Left lobe of liver (tissue), 2 donors: ENCODE measurements at places on chromosomes 7 and 10. TPM values are rescaled to one million over a fixed set of nuclear protein-coding genes. Genes with fewer than 3 reads are reported as not detected.

DNA sequence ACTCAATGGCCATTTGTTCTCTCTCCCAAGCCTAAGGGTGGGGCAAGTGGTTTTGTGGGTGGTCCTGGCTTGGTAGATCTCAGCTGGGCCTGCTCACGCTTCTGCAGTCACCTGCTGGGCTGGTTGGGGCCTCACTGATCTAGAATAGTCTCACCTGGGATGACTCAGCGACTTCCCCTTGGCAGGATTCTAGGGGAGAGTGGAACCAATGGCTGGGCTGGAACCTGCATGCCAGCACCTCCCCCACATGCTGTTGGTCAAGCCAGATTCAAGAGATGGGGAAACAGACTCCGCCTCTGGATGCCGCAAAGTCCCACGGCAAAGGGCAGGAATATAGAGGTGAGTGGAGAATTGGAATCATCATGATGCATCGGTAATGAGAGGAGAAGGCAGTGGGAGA, 292.9 kb upstream of the NPVF start:
- DNase-seq = no peak

DNA sequence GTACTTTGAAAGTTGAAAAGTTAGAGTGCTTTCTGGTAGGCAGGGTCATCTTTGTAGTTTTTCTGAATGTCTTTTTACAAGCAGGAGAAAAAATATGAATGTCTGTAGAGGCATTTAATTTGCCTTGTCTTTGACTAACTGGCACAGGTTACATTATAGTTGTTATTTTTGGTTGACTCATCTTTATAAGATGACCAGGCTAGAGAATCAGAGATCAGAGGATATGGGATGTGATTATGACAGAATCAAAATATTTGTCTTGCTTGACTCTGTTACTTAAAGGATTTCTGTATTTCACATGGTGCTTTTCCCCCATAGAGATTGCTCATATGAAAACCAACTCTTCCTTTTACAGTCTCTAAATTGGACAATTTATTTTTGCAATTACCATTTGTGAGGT, 2.4 kb downstream of the ZMYND11 start:
- no peak for DNase-seq

DNA sequence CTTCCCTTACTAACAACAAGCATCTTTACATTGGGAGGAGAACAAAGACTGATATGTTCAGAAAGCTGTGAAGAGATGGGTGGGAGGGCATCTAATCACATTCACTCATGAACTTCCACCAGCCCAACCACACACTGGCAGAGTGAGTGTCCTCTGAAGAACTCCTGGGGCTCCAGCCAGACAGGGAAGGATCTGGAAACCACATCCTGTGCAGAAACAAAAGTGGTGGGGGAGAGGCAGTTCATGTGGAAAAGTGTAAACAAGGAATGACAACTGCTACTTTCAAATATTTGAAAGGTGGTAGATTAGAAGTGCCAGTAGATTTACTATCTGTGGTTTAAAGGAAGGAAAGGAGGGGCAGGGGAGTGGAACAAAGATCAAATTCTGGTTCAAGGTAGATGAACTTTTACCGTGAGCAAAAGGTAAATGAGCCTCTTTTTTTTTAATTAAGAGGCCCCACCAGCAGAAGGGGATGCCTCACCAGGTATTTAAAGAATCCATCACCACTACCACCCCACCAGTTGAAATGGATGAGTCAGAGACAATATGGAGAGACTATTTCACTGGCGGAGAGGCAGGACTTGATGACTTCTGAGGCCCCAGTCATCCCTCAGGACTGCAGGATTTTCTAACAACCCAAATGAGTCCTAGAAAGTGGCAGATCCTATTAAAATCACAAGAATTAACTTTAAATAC, 34.5 kb downstream of the GOT1 start:
- peak; percentile 57 for DNase-seq

- DNase-seq = no peak
Observed at GRCh38 chr10:132482090-132482800, 55.3 kb upstream of the INPP5A start.

DNA sequence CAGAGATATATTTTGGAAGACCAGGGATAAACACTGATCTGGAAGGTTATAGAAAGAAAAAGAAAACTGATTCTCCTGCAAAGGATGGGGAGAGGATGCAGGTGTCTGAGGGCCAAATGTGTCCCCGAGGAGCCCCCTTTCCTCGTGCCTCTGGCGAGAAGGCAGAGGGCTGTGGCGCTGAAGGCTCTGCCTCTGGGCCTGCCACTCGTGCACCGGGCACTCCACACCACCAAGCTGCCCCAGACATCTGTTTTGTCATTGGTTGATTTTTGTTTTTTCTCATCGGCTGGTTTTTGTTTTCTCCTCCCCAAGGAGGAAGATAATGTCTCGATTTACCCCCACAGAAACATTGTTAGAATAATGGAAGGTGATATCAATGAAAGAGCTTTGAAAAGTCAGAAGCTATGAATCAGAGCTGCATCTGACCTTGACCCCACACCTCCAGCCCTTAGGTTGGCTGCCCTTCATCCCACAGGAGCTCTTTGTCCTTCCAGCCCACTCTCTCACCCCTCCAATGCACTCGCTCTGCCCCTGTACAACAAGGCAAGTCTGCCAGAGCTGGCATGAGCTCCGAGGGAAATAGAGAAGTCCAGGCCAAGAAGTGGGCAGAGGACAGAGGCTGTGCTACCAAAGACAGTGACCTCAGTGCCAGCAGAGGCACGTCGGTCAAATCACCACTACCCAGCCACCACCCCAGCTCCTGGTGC, 124.8 kb downstream of the TCERG1L start:
- DNase-seq = no peak

- no peak for DNase-seq
Observed at GRCh38 chr7:158166386-158167340, 421.0 kb downstream of the PTPRN2 start.

Gene OR9A2
- total RNA-seq = not detected
